NCI-H446 treated with DMSO at 0.1 percent for 48 hours (cell line): ENCODE measurements at places on chromosomes 16 and 17.

GRCh38 chr16:14672403-14672971 is 21.6 kb downstream of the PLA2G10 start:
- DNase-seq = no peak

DNA sequence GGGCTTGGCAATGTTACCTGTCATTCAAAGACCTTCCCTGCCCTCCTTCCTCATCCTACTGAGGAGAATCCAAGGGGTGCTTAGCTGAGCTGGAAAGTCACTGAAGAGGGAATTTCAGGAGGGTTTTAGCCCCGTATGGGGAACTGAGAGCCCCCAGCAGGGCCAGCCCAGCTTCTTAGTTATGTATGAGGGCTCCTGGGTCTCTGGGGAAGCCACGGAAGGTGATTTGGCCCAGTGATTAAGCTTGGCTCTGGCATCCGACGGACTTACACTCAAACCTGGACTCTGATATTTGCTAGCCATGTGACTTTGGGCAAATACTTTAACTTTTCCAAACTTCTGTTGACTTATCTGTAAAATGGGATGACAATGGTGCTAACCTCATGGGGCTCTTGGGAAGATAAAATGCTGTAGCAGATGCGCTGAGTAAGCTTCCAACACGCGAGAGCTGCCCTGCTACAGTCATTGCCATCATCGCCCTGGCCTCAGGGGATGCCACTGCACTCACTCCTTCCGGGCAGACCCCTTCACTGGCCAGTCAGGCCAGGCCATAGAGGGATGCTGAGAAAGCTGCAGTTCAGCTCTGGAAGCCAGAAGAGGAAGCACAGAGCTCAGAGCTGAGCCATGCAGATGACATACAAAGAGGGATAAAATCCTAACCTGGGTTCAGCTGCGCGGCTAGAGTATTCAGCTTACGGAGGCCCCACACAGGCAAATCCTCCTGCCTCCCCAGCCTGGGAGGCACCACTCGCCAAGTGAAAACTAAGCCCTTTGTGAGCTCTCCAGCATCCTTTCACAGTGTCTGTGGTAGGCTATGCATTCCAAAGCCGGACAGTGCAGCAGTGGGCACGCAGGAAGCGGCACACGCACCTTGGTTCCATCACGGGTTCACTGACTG is 44.9 kb upstream of the PIK3R6 start:
- no peak for DNase-seq

DNA sequence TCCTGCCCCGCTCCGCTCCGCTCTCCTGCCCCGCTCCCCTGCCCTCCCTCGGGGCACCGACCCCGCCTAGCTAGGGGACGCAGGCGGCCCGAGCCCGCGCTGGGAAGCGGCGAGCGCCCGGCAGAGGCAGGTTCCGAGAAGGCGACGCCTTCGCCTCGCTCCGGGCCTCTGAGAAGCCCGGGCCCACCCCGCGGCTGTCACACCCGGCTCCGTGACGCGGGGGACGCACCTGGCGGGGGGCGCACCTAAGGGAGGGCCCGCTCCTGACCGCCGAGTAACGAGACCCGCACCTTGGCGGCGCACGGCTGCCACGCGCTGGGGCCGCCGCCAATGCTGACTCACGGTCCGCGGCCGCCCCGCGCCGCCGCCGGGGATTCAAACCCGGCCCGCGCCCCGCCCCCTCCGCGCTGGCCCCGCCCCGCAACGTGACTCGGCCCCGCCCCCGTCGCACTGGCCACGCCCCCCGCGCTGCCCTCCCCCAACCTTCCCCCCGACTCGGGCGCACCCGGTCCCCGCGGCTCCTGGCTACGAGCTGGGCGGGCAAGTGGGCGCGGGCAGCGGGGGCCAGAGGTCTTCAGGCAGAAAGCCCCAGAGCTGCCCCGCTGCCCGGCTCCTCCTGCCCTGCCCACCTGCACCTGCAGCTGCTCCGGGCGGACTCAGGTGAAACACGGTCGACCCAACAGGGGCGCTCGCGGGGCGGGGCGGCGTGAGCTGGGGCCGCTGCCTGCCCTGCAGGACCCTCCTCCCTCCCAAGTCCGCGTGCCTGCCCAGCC is 27.8 kb downstream of the GNPTG start:
- peak; percentile 23 for DNase-seq

DNA sequence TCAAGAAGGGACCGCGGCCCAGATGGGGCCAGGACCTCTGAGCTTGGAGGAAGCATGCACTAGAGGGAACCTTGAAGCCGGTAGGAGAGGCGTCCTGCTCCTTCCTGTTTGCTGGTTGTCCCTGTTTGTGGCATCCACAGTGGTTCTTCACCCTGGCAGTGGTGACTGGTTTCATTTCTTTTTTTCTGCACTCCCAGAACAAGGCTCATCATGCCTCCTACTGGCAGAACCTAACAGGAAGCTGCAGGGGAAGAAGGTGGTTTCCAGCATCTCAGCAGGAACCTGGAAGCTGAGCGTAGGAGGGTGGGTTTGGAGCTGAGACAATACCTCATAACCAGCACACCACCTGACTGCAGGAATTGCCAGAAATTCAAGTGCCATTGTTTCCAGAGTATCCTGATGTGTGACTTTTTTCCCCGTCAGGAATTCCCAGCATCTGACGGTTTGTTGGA is 5.8 kb downstream of the TMEM231 start:
- no peak for DNase-seq
